ENCODE measurements at places on chromosomes 7 and 10.
A peak's percentile ranks its signal among the peaks of the same experiment; 100 is the strongest.

DNA sequence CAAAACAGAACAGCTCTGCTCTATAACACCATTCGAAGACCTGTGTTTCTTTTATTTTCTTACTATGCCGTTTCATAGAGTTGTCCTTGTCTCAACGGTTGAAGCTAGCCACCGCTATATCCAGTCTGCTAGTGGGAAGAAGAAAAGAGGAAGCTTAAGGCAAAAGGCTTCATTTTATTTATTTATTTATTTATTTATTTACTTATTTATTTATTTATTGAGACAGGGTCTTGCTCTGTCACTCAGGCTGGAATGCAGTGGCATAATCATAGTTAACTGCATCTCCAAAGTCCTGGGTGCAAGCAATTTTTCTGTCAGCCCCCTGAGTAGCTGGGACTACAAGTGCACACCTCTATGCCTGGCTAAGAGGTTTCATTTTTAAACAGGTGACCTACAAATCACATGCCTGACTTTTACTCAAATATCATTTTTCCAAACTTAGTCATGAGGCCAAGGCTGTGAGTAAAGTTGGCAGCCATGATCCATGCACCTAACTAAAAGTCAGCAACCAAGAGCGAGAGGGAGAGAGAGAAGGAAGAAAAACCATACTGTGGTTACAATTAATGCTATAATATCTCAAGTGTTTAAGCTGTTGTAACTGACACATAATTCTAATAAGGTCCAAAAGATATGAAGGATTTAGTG is 1305.3 kb upstream of the LRRTM3 start:
- no peak for DNase-seq

DNA sequence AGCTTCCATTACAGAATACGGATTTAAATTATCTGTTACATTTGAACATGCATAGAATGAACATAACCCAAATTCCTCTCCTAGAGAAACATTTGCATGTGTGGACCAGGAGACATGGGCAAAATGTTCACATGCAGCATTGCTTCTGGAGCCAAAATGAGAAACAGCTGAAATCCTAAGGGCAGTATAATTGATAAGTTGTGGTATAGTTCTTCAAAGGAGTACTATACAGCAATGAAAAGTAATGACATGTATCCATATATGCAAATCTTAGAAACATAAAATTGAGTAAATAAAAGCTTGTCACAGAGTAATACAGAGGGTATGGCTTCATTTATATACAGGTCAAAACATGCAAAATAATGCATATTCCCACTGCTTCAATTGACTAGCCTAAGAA is 77.1 kb downstream of the RAB11FIP2 start:
- DNase-seq: no peak

DNA sequence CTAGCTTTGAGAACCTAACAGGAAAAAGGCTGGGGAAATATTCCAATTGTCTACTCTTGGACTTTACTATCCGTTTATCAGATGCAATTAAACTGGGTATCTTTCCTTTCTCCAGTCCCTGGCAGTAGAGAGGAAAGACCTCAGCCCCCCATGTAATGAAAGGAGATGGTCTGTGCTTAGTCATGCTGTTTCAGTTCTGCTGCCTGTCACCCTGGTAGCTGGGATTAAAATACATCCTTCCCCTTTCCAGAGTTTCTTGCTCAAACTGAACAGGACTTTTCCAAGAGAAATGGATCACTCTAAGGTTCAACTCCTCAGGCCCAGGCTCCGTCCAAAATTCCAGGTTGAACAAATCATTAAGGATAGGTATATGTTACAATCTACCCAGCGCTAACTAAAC is 202.9 kb downstream of the PTEN start:
- no peak for DNase-seq

DNA sequence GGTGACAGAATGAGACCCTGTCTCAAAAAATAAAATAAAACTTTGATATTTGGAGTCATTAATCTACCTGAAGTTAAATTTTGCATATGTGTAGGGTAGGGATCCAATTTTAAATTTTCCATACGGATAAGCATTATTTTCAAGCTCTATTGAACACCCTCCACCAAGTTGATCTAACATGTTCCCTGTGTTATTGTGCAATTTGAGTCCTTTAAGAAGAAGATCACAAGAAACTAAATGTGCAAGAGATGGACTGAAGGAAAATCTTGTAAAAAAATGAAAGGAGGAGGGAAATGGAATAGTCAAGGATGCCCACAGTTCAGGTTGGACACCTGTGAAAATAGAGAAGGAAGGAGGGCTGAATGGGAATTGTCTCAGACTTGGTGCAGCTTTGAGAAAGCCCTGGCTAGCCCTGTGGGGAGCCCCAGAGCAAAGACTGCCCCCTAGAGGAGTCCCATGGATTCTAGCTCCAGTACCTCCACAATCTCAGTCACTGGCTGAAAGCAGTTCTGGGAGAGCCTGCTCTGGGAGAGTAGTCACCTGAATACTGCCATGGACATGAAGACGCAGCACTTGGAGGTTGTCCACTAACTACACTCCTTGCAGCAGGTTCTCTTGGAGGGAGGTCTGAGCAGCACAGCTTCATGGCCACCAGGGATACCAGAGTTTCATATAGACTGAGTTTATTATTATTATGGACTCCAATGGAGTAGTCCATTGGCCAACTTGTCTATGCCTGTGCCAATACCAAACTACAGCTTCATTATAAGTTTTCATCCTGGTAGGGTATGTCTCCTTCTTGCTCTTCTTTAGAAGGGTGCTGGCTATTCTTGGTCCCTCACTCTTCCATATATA is 5.7 kb upstream of the TIAL1 start:
- no peak for DNase-seq

- no peak for DNase-seq
Measured at GRCh38 chr10:124539935-124540641, 78.5 kb downstream of the LHPP start.

DNA sequence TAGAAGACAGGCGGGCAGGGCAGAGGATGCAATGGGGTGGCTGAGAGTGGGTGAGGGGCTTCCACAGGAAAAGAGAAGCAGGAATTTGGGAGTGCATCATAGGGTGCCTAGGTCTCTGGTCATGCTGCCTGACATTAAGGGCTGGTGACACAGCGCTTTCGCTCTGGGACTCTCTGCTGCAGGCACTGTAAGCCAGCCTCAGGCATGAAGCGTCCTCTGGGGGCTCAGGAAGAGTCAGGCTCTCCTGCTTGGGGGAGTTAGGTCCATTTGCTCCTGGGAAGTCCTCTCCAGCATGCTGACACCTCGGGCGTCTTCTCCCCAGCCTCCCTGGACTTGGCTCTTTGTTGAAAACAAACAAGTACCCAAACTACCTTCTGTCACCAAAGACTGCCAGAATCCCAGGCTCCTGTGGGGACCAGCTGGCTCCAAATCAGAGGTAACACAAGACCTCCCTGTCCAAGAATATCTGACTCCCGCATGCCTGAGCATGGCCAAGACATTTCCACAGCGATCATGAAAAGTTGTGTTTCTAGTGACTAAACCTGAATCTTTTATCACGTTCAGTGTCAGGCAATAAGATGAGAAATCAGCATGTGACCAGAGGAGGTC is 55.4 kb downstream of the GPR26 start:
- DNase-seq: no peak

DNA sequence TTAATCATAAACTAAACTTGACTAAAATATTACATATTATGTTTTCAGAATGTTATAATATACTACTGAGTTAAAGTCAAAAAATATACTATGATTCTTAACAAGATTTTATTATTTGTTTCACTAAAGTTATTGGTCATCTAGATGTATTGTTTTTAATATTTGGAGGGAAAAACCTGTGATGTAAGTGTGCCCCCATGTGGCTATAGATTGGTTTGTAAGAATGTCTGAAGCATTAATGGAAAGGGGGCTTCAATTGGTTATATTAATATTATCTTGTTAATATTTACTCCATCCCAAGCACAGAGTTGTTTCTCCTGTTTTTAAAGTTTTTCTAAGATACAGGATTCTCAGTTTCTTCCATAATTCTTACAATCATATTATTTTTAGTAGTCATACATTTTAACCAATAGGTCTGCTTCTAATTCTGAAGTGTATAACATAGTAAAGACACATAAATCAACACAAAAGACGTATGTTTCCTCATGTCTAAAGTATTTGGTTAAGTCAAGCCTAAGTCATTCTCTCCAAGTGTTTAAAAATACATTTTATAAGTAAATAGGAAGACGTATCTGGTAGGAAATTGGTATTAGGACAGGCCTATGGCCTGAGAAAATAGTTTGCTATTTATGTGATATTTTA is 58.0 kb downstream of the GNAT3 start:
- peak; percentile 45 for DNase-seq

GRCh38 chr7:150994838-150995510 is 4.2 kb downstream of the NOS3 start:
- no peak for DNase-seq
